ENCODE measurements at places on chromosomes 13 and 19.

DNA sequence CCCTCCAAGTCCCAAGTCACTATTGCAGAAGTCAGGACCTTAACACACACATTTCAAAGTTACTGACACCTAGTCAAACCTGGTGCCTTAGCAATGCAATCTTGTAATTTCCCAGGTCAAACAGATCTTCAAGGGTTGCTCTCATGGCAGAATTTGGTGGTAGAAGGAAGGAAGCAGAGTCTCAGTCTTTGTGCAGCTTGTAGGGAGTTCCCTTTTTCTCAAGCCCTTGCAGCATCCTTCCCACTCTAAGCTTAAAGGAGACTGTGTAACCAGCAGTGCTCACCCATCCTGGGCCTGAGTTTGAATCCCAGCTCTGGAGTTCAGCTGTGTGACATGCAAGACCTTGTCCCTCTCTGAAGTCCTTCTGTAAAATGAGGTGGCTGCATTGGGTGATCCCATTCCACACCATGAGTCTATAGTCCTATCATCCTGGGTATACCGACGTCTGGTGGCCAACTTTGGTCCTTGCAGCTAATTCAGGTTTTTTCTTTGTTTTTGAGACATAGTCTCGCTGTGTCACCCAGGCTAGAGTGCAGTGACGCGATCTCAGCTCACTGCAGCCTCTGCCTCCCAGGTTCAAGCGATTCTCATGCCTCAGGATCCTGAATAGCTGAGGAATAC is 9.8 kb downstream of the SIGLEC10 start:
- DNase-seq: no peak

- DNase-seq: no peak
Measured at GRCh38 chr19:51351266-51351990, 9.5 kb upstream of the VSIG10L start.

- DNase-seq: no peak
Measured at GRCh38 chr13:45333251-45333976, 7.6 kb downstream of the TPT1 start.

- no peak for DNase-seq
Measured at GRCh38 chr19:19205416-19206410, 2.5 kb upstream of the NR2C2AP start.

GRCh38 chr13:47237571-47237970 is 340.7 kb upstream of the HTR2A start:
- DNase-seq: no peak

DNA sequence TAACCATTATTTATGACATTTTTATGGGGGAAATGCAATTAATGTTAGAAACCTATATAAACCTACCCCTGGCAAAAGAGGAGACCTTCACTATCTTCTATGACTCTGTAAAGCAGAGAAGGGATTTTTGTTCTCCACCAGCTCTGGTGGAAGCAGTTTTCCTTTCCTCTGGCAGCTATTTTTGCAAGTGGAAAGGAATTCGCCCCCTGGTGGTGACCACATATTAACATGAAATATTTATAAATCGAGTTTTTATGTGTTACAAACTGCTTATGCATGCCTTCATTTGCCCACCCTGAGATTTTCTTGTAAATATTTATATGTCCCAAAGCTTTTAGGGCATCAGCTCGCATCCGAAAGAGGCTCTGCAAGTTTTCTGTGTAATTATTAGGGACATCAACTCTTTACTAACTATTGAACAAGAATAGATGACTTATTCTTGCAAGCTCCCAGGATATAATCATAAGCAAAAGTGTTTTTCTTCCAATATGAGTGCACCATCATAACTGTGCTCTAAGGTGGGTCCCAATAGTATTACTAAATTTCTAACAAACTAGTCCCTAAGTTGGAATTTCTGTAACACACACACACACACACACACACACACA is 62.4 kb downstream of the SERTM1 start:
- DNase-seq: peak; percentile 41

- no peak for DNase-seq
Measured at GRCh38 chr19:1852581-1853128, 4.4 kb upstream of the REXO1 start.

- peak; percentile 89 for DNase-seq
Measured at GRCh38 chr19:344625-345319, at the start of gene MIER2. TSS of gene MIER2 (minus strand) at chr19:344796. CDS start at chr19:344782, 14 bp downstream.

DNA sequence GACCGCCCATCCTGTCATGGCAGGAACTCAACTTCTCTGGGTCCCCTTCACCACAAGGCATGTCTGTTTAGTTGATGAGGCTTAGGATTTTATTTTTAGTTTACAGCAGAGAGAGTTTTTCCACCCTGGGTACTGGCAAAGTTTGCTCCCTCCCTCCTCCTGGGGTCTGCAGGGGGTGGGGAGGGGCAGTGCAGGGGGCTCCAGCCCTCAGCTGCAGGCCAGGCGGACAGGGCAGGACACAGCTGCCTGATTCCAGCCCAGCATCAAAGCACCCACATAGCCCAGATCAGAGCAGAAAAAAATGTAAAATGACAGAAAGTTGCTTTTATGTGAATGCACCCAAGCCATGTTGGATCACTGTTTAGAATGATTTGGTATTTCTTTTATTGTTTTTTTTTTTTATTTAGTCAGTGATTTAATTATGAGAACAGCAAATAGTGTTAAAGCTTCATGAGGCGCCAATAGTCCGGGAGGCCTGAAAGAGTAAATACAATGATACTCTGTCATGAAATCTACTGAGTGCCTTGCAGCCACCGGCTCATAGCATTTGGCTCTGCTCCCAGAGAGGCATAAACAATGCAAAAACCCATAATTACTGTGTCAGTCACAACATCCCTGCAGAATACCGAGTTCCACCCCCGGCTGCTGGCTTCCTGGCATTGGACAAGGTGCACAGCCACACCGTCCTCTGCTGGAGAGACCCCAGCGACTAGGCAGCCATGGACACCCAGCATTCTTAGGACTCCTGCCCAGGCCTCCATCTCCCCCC is 923.5 kb downstream of the UQCRFS1 start:
- DNase-seq: no peak

DNA sequence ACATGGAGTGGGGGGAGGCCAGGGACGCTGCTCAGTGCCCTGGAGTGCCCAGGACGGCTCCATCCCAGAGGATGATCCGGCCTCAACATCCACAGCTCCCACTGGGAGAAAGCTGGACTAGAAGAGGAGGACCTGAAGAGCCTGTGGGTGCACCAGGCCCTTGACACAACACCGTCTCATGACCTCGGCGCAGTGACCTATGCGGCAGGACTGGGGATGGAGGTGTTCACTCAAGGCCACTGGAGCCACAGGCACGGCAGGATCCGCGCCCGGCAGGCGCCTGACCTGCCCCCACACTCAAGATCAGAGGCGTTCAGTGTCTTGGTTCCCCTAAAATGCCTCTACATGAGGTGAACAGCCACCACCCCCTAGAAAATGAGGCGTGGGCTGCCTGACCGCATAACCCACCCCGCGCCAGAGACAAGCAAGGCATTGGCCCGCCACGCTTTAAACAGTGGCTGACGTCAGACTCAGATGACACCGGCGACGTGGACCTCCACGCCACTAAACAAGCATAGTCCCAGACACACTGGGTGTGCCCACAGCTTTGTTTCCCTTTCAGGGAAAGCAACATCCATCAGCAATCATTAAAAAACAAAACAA is 8.0 kb downstream of the SGTA start:
- DNase-seq: no peak

DNA sequence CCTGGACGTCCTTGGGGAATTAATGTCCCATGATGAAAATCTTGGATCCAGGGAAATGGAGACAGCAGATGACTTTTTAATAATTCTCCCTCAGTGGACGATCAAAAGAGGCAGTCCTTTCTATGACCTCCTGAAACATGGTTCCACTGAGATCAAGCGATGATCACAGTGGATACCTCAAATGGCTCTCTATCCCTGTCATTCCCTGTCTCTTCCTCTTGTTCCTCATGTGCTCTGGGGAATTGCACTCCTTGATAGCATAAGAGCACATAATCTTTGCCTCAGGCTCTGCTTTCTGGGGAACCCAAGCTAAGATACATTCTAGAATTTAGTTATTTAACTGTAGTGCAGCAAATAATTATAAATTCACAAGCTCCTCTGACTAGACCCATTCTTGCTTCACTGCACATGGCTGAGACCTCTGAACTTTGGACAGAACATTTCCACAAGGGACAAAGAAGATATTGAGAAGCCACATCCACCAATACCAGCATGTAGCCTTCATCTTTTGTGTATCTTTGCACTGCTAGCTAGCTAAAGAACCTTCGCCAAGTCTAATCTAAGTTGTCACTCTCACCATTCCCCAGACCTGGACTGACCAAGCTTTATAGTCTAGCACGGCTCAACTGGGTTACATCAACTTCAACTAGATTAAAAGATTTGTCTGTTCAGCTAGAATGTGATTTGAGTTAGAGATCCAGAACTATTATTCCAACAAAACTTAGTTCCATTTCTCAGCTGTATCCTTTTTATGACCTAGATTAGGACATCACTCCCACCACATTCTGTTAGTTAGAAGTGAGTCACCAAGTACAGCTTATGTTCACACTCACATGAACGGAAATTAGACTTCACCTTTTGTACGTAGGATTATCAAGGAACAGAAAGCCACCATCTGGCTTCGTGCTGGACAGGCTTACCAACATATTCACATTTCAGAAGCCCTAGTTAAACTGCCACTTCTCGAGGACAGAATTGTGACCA is 142.7 kb downstream of the SUCLA2 start:
- DNase-seq: no peak

- DNase-seq: peak; percentile 38
Measured at GRCh38 chr19:51365211-51365964, 800 bp downstream of the ETFB start.

- DNase-seq: no peak
Measured at GRCh38 chr13:71210861-71211260, 656.1 kb downstream of the DACH1 start.

- DNase-seq: no peak
Measured at GRCh38 chr13:73958657-73959397, 175.4 kb downstream of the KLF12 start.

DNA sequence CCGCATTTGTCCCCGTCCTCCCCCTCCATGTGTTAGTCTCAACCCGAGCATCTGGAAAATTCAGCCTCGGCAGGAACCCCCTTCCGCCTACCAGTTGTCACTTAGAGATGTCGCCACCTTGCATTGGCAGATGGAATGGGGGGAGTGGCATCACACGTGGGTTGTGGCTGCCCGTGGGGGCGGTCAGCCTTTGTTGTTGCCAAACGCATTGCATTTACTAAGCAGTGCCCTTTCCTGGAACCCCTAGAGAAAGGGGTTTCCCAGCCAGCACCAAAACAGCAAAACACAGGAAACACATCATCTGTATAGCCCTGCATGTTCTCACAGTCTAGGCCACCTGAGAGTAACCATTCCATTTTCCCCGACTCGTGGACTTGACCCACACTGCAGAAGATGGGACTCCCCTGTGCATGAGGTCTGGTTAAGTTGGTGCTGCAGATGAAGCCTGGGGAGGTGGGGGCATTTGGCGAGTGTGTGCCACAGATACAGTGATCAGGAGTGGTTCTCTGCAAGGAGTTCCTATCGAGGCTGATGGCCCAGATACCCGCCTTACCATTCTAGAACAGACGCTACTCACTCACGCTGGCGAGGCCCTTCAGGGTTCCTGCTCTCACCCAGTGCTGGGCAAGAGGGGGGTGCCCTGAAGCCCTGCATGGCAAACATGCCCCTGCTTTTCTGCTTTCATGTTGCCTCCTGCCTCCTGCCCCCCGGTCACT is 38.3 kb downstream of the TMED1 start:
- no peak for DNase-seq

- DNase-seq: peak; percentile 41
Measured at GRCh38 chr19:45569619-45570421, 14.8 kb downstream of the OPA3 start.

GRCh38 chr19:30719189-30719998 is 347.2 kb downstream of the ZNF536 start:
- peak; percentile 79 for DNase-seq

DNA sequence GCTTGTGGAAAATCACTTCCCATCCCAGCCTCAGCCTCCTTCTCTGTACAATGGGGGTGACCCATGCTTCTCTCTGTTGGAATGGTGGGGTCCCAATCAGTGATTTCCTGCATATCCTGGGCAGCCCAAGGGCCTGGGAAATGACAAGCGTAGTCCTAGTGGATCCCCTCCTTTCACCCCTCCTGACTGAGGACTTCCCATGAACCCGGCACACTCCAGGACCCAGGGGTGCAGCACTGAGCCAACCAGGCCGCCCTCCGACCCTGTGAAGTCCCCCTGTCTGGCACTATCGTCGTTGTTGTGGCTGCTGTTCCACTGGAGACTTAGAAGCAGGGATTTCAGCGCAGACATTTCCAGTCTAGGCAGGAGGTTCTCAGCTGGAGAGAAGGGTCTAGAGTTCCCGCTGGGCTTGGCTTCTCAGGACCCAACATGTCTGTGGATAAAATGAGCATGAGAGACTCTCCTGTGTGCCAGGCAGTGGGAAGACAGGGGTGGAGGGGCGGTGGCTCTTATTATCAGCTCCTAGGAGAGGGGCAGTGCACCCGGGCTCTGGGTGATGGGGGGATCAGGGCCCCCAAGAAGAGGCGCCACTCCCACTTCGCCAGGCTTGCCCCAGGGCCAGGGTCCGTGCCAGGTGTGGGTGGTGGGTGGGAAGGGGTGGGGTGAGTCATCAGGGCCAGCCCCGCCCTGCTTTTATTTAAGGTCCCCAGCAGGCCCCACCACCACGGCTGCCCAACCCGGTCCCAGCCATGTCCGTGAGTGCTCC is at the start of gene LGALS7B:
Gene LGALS7B (plus strand): TSS at position 723 of the 766 bp plus-strand sequence. CDS start 27 bp downstream, at position 750.
- no peak for DNase-seq

- DNase-seq: peak; percentile 63
Measured at GRCh38 chr19:19540715-19541515, 2.9 kb downstream of the CILP2 start.

DNA sequence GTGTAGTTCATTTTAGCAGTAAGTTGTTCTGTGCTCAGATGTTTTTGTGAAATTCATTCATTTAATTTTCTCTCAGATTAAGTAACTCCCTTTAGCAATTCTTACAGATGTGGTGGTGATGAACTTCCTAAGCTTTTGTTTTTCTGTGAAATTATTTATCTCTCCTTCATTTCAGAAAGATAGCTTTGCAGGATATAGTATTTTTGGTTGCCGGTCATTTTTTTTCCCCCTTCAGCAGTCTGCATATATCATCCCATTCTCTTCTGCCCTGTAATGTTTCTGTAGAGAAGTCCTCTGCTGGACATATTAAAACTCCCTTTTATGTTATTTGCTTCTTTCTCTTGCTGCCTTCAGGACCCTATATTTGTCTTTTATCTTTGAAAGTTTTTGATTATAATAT is 470.2 kb downstream of the PCDH9 start:
- DNase-seq: no peak

GRCh38 chr13:39531646-39532045 is 71.3 kb downstream of the LHFPL6 start:
- DNase-seq: no peak

GRCh38 chr13:72244788-72245187 is 377.8 kb upstream of the DACH1 start:
- no peak for DNase-seq

DNA sequence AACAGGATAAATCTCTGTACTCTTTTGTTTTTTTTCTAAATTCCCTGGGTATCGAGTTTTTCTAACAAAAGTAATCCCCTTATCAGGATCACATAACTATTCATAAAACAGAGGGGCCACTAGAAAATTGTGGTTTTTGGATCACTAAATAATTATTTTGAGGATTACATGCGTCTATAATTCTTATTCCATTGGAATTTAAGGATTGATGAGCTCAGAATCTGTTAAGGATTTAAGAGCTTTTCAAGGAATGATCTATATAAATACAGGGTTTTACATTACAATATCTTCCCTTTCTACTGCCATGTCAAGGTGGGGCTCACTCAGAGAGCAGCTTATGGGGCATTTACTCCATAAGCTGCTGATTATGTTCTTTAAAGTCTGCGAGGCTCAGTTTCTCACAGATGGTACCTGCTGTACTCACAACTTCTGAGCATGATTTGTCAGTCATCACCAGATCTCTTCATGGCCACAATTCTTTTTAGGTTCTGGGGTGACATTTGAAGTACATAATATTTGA is 449.8 kb downstream of the PCDH17 start:
- DNase-seq: no peak
